Brain pericyte (primary cell): ENCODE measurements at places on chromosomes 12 and 14.

- no peak for DNase-seq
Measured at GRCh38 chr14:31877255-31877798, 199.8 kb upstream of the ARHGAP5 start.

- no peak for DNase-seq
Measured at GRCh38 chr12:41365653-41366171, 177.6 kb downstream of the PDZRN4 start.

DNA sequence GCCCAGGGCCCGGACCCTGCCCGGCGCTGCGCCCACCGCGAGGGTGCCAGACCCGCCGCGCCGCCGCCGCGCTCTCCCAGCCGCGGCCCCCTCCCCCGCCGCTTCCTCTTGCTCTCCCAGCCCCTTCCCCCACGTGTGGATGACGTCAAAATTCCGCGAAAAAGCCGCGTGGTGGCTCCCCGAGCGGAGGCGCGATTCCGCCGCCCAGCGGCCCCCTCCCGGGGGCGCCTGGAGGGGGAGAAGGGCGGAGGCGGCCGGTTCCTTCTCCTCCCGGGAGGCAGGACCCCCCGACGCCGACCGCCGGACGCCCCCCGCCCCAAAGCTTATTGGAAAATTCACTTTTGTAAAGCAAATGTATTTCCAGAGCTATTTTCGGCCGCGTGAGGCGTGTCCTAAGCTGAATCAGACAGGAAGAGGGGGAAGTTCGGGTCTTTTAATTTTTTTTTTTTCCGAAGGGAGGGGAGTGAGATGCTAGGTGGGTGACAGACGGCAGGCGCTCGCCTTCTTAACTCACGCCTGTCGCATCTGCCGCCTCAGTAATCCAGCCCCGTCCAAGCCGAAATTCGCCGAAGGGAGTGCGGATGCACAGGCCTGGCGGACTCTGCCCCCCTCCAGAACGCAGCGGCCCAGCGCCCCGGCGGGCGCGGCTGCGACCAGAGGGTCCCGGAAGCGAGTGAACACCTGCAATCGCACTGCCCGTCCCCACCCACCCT lies 4.1 kb upstream of the CCND2 start:
- DNase-seq = no peak

- DNase-seq = peak; percentile 65
Measured at GRCh38 chr12:68223067-68223747, 2.4 kb downstream of the IL26 start.

DNA sequence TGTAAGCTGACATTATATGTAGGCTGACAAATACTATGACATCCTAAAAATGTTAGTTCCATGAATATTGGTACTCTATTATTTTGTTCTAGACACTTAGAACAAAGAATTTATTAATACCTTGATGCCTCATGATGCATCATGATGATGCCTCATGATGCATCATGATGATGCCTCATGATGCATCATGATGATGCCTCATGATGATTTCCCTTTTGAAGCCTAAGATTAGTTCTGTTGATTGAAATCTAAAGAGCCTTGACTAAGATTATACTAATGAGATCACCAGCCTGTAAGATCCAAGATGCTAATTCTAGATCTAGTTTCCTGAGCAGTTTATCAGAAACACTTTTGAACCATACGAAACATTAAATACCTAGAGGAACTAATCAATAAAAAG lies 4.6 kb upstream of the CEP128 start:
- no peak for DNase-seq

GRCh38 chr12:47079981-47080724 lies 394 bp upstream of the AMIGO2 start:
- DNase-seq = no peak

- DNase-seq = no peak
Measured at GRCh38 chr12:22377731-22378496, 43.4 kb upstream of the ST8SIA1 start.

- DNase-seq = no peak
Measured at GRCh38 chr14:93926245-93926872, 785 bp upstream of the FAM181A start.

GRCh38 chr12:42683933-42684801 lies 94.6 kb upstream of the PRICKLE1 start:
- DNase-seq = no peak

GRCh38 chr12:66070378-66071120 lies 60.0 kb downstream of the LLPH start:
- DNase-seq = no peak

DNA sequence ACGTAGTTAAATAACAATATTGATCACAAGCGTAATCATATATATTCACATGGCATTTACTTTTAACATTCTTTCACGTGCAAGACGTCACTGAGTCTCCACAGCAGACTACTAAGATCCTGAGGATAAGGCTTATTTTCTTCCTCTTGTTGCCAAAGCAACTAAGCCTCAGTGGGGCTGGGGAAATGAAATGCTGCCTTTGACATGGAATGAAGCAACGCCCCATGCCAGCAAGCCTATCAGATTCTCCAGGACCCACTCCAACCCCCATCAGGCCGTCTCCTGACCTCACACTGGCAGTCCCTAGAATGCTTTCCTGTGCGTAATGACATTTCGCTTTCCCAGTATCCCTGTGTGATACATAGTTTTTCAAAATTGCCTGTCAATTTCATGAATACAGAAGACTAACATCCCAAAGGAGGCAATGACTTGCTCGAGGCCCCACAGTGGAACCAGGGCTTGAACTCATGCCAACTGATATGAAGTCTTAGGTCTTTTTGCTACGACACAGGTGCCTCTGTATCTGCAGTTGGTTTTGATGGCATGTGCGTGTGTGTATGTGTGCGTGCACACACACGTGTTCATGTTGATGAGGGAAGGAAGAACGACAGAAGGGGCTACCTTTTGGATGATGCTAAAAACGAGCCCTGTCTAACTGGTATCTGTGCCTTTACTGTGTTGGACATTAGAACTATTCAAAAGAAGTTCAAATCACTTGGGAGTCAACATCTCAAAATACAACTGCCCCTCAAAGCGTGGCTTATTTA lies 239.1 kb downstream of the VRK1 start:
- no peak for DNase-seq

DNA sequence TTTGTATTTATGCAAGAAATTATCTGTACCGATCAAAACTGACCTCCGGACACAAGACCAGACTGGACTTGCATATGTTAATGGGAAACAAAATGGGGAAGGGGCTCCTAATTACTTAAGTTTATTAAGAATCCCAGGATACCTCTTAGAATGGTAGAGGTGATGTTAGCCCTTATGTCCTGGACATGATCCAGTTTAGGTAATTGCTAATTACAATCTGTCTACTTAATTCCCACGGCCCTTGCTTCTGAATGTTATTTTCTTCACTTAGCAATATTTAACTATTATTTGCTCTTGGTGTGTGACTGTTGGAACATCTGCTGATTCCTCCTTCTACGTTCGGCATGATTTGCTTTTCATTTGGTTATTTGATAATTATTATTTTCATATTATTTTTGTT lies 644.0 kb downstream of the DIO2 start:
- no peak for DNase-seq
